Mammary epithelial cell (primary cell): ENCODE measurements at places on chromosomes 5 and 9. TPM values are rescaled to one million over a fixed set of nuclear protein-coding genes. Genes with fewer than 3 reads are reported as not detected.

GRCh38 chr9:84894859-84895258 lies 225.3 kb downstream of the NTRK2 start:
- DNase-seq = no peak

GRCh38 chr9:19551124-19551929 lies 142.5 kb downstream of the ACER2 start:
- DNase-seq = no peak

- DNase-seq = peak; percentile 21
Observed at GRCh38 chr5:92561411-92561959, 1019.5 kb downstream of the NR2F1-AS1 start.

- peak; percentile 91 for DNase-seq
Observed at GRCh38 chr5:168851902-168852321, 272.7 kb upstream of the PANK3 start.

DNA sequence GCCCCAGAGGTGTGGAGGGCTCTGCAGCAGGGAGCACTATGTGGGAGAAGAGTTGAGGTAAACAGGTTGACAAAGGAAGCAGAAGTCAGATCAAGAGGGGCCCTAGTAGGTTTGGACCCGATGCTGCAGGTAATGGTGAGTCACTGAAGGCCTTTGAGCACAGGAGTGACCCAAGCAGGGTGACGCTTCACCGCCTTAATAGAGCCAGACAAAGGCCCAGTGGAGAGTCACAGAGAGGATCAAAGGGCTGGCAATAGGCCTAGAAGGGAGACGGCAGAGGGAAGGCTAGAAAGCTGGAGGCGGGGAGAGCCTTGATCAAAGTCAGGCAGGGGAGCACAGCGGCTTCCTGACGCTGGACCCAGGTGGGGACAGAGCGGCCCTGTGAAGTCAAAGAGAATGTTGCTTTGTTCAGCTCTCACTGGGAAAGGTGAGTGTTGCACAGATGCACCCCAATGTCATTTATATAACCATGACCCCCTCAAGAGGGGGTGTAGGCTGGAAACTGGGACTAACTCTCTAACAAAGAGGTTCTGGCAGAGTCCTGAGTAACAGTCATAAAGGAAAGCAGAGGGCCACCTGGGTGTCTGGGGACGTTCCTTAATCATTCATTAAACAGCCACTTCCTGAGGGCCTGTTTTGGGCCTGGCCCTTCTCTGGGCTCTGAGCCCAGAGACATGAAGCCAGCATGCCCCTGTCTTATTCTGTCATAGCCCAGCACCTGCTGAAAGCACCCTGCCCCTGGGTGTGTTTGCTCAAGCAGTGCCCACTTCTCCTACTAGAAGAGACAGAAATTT lies 9.8 kb upstream of the CPLX2 start:
- DNase-seq = no peak

DNA sequence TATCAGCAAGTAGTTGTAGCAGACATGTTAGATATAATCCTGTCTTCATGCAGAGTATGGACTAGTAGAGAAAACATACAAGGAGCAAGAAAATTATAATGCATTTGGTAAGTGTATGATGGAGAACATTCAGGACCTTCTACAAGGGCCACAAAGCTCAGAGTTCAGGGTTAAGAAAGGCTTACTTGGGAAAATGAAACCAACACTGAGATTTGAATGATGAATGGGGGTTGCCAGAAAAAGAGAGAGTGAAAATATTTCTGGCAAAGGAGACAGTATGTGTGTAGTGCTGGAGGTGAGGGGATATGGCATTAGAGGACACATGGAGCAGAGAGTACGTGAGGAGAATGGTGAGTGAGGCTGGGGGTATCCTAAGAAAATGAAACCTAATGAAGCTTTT lies 169.8 kb upstream of the STK32A start:
- no peak for DNase-seq

The HNRNPA0 gene
- 20.5 and 22.2 TPM in 2 replicates for total RNA-seq

The TLR4 gene
- total RNA-seq = 71.3 TPM

The FOXI1 gene
- total RNA-seq = not detected

The HAVCR2 gene
- not detected in 2 replicates for total RNA-seq

The CHSY3 gene
- 0.51 and 1.7 TPM in 2 replicates for total RNA-seq

The PCDHAC2 gene
- 5.8 and 13.1 TPM in 2 replicates for total RNA-seq

The SPINK7 gene
- total RNA-seq = not detected
